ENCODE measurements at places on chromosomes 16 and 17.

DNA sequence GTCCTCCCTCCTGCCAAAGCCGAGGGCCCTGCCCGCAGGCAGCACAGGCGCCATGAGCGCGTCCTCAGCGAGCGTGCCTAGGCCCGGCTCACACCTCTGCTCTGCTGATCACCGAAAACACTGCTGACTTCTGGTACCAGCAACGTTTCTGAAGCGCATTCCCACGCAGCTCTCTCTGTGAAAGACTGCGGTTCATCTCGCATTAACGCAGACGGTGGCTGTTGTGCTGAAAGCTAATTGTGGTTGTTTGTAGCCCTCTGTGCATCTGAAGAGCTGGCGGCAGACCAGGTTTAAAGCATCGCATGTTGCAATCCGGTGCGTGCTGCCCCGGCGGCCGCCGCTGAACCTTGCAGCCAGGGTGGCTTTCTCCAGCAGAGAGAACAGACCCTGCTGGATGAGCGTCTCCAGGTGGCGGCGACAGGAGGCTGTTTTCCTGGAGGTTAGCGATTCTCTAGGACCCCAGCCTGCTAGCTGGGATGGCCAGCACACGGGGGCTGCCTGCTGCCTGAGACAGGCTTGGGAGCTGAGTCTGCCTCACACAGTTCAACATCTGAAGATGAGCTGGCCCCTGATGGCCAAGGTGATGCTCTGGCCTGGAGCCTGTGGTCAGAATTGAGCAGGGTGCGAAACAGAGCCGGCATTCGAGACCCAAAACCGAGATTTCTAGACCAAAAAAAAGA lies 49.8 kb upstream of the CHMP6 start:
- no peak for DNase-seq

GRCh38 chr16:12527071-12527470 lies 276.6 kb downstream of the CPPED1 start:
- no peak for DNase-seq

DNA sequence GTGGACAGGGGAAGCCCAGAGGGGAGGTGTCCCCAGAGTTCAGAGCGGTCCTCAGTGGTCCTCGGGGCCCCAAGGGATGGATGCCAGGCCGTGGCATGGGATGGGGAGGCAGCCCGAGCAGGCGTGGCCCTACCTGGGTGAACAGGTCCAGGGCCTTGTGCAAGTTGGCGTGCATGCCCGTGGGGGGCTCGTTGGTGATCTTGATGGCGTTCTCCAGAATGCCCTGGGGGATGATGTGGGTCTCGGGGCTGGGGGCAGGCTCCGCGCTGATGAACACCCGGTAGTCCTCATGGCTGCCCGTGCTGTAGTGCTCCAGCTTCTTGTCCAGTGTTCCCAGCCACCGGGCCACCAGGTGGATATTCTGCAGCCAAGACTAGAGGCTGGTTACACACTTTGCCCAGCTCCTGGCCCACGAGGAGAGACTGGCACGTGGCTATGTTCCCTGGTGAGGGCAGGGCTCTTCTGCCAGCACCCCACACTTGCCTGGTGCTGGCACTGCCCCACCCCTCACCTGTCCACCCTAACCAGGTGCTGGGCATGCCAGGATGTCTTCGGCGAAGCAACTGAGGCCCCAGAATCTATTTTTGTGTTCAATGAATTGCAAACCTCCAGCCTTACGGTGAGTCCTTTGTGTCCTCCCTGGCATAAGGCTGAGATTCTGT lies 59.2 kb downstream of the PGS1 start:
- DNase-seq, result no peak

GRCh38 chr17:65514082-65514481 lies 47.4 kb downstream of the AXIN2 start:
- peak; percentile 69 for DNase-seq

DNA sequence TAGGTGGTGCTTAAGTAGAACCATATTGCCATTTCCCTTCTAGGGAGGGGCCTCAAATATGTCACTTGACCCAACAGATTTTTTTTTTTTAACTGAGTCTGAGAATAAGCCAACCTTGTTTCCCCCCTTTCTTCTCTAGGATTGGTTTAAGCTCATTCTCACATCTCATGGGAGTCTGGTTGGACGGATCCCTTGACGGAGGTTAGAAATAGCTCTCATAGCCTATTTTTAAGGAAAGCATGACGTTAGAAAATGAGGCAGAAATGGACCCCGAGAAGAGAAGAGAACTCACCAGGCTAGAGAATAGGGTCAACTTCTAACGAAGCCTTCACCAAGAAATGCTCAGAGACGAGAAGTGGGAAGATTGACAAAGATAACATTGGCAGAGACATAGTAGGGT lies 95.1 kb upstream of the ZFHX3 start:
- no peak for DNase-seq

- peak; percentile 8 for DNase-seq
Observed at GRCh38 chr16:11743308-11744074, 834 bp upstream of the TXNDC11 start.

DNA sequence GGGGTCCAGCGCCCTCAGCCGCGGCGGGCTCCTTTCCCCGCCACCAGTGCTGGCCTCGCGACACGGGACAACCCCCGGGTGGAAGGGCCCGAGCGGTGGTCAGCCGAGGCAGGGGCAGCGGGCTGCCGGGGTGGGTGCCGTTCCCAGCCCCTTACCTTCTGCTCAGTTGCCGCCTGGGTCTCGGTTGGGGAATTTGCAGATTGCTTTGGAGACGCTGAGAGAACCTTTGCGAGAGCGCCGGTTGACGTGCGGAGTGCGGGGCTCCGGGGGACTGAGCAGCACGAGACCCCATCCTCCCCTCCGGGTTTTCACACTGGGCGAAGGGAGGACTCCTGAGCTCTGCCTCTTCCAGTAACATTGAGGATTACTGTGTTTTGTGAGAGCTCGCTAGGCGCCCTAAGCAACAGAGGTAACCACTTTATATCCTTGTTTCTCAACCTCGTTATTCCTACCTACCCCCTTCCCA lies 381 bp downstream of the CTNS start:
- no peak for DNase-seq

GRCh38 chr17:82304826-82305726 lies 12.3 kb downstream of the CD7 start:
- DNase-seq, result no peak

DNA sequence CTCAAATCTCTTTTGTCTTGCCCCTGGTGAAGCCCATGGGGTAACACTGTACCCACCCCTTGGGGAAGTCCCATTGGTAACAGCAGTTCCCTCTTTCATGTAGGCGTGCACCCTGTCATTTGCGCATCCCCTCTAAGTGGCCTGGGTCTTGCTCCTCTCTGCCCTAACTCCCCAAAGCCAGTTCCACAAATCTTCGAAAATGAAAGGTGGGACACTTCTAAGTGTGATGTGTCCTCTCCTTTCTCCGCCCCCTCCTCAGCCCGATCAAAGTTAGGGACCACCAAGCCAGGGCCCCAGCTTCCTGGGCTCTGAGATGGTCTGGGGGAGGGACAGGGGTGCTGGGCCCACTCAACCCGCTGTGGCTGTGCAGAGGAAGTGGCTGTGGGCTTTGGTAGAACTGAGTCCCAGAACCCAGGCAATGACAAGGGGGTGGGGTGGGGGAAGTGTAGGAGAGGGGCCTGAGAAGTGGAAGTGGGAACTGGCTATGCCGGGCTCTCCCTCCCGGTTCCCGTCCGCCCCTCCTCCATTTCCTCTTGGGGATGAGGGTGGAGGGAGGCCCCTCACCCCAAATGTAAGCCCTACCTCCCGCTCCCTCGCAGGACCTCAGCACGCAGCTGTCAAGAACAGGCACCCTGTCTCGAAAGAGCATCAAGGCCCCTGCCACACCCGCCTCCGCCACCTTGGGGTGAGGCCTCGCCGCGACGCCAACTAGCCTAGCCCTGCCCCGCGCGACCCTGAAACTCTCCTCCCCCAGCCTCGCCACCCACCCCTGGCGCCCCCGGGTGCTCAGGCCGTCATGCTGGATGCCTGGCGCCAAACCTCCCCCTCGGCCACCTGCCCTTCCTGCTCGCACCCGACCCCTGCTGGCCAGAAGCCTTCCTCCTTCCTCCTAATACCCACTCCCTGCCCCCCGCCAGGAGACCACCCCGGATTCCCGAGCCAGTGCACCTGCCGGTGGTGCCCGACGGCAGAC lies 8.7 kb downstream of the ABI3 start:
- DNase-seq, result no peak

- peak; percentile 65 for DNase-seq
Observed at GRCh38 chr17:13931111-13931526, 138.2 kb upstream of the COX10 start.

DNA sequence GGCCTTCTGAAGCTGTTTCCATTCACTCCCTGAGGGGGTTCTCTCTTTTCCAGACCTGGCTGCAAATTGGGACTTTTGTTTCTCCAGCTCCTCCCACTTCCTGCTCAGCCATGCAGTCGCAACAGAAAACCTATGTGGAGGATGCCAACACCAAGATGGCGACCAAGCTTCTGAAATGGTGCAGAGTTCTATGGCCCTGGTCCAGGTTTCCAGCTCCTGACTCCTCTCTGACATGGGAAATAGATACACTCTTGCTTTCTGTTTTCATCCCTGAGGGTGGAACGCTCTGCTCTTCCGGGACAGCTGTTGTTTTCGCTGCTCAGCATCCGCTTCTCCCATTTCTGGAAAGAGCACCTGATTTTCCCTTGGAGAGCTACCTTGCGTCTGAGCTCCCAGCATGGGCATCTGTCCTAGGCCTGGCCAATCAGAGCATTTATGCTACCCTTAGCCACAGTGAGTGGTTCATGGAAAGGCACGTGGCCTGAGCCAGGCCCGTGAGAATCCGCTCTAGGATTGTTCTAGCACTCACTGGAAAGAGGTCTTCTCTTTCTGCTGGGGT lies 8.1 kb downstream of the GPRC5B start:
- DNase-seq, result no peak

- no peak for DNase-seq
Observed at GRCh38 chr17:10628756-10629155, 28.4 kb downstream of the MYH3 start.

GRCh38 chr16:74439685-74440084 lies 18.4 kb upstream of the CLEC18B start:
- no peak for DNase-seq

- DNase-seq, result no peak
Observed at GRCh38 chr16:77784441-77785372, 3.7 kb upstream of the VAT1L start.

GRCh38 chr17:9342225-9342624 lies 233.4 kb downstream of the STX8 start:
- DNase-seq, result no peak
